NCI-H1417 (cell line): ENCODE measurements at places on chromosomes 2 and 18.

DNA sequence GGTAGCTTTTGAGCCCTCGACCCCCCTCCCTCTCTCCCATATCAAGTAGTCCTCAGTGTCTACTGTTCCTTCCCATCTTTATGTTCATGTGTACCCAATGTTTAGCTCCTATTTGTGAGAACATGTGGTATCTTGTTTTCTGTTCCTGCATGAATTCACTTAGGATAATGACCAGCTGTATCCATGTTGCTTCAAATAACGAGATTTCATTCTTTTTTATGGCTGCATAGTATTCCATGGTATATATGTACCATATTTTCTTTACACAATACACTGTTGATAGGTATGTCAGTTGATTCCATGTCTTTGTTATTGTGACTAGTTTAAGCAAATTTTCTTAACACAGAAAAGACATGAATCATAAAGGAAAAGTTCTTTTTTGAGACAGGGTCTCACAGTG lies 16.5 kb upstream of the NDUFV2 start:
- no peak for DNase-seq

- no peak for DNase-seq
Observed at GRCh38 chr2:63735931-63736330, 105.8 kb upstream of the UGP2 start.

GRCh38 chr2:166115589-166115988 lies 12.2 kb downstream of the SCN1A start:
- DNase-seq: no peak

- no peak for DNase-seq
Observed at GRCh38 chr2:10522170-10522448, 74.0 kb upstream of the ODC1 start.

- no peak for DNase-seq
Observed at GRCh38 chr2:64455545-64455944, 1.6 kb downstream of the LGALSL start.

DNA sequence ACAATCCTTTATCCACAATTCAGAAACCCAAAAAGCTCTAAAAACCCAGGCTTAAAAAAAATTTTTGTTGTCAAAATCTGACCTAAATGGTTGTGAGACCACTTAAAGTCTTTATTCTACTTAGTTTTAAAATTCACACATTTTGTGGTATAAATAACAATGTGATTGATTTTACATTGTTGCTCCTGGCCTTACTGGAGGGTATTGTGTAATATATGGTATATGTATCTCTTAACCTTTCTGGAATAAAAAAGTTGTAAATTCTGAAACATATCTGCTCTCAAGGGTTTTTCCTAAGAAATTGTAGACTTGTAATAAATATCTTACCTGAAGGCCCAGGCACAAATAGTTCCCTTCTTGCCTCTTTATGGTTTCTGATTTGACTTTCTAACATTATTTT lies 73.3 kb upstream of the PNPT1 start:
- DNase-seq: no peak

- no peak for DNase-seq
Observed at GRCh38 chr18:25725501-25725900, 364.9 kb downstream of the SS18 start.

DNA sequence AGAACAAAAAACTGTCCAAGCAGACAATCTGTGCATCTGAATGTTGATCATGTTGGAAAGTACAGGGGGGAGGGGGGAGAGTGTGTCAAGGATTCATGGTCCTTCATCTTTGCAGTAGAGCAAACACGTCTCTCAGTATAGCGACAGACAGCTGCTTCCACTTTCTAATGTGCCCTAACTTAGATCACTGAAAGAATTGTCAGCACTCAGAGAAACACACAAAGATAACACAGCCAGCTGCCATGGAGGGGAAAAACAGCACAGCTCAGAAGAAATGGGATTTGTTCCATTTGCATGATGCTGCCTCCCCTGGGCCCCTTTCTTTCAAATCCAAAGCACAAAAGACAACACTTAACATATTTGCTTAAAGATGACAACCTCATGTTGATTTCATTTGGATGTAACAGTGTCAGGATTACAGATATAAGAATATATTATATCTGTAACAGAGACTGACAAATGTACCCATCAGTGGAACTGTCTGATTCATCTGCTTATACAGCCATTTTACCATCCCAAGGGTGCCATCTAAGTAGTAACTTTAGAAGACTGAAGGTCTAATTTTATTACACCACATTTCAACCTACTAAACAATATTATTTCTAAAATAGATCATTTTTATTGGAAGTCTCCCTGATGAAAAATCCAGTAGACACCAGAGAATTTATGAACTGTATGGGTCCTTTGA lies 17.7 kb downstream of the FIGN start:
- peak; percentile 7 for DNase-seq

DNA sequence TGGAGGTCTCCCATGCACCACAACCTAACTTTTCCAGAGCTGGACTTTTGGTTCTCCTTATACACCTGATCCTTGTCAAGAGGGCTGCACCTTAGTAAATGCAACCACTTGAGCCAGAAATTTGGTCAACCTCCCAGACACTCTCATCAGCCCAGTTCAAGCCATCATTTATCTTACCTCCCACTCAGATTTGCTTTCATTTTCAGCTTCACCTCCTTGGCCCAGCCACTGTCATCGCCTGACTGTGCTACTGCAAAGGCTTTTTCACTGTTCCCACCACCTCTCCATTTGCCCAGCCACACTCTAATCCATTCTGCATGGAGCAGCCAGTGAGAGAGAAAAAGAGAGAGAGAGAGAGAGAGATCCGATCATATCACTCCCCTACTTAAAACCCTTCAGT lies 112.4 kb upstream of the DDX18 start:
- DNase-seq: no peak

DNA sequence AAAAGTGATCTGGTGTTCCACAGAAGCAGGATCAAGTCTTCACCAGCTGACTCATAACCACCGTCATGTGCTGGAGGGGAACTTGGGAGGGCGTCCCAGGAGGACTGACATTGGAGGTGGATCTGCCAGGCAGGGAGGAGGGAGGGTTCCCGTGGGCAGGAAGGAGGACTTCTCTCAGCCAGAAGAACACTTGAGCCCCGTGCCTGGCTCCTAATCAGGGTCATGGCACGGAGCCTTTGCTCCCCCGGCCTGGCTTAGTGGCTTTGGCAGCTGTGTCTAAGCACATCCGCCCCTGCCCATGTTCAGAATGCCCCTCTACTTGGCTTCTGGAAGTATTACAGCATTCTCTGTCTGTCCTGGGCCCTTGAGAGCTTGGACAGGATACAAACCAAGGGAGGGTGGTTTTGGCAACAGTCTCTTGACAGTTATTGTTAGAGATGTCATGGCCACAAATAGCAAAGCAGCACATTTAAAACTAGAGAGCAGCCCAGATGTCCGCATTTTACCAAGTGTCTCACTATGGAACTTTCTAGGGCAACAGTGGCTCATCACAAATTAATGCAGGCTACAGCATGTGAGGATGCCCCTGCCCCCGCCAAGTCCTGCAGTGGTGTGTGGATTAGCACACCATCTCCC lies 11.5 kb downstream of the PPP1R7 start:
- DNase-seq: no peak

GRCh38 chr2:26169226-26169625 lies 3.7 kb upstream of the GAREM2 start:
- no peak for DNase-seq

- DNase-seq: no peak
Observed at GRCh38 chr2:186554850-186555671, 34.8 kb upstream of the ITGAV start.

DNA sequence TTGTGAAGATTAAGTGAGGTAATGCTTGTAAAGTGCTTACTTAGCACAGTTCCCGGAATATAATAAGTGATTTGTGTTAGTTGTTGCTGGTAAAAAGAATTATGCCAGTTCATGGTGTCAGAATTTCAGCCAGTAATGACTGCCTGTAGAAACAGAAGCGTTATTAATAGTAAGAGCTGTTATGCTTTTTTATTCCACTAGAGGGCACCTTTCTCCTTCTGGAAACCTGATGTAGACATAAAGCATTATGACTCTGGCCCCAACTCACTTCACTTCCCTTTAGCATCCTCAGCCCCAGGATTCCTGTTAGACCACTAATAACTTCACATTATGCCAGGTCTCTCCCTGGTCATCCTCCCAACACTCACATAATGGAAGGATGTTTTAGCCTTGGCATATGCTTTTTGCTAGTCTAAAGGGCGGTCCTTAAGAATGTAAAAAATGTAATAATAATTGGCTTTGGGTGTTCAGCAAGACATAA lies 34.9 kb downstream of the C18orf54 start:
- DNase-seq: peak; percentile 93

- DNase-seq: no peak
Observed at GRCh38 chr2:132617989-132618388, 52.0 kb downstream of the LYPD1 start.

DNA sequence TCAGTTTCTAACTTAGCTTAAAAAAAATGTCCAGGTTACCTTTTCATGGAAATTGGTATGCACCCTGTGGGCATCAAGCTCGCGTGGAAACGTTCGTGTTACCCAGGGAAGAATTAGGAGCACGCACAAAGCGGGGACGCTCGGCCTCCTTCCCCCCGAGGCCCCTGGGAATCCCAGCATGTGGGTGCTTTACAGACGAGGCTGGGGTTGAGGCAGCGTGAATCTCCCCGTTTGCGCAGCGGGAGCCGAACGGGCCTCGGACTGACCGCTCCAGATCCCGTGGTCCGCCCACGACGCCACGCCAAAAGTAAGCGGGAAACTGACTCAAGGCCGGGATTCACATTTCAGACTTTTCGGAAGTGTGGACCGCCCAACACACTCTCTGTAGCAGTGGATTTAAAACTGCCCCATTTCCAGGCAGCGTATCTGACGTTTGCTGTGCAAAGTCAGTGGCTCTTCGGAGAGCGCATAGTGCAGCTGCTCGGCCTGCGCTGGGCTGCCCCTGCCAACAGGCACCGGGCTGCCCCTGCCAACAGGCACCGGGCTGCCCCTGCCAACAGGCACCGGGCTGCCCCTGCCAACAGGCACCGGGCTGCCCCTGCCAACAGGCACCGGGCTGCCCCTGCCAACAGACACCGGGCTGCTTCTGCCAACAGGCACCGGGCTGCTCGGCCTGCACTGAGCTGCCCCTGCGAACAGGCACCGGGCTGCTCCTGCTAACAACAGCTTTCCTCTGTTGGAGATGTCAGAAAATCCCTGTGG lies 49.7 kb downstream of the SH3YL1 start:
- DNase-seq: no peak

- DNase-seq: no peak
Observed at GRCh38 chr2:169653636-169654035, 40.6 kb downstream of the CFAP210 start.

DNA sequence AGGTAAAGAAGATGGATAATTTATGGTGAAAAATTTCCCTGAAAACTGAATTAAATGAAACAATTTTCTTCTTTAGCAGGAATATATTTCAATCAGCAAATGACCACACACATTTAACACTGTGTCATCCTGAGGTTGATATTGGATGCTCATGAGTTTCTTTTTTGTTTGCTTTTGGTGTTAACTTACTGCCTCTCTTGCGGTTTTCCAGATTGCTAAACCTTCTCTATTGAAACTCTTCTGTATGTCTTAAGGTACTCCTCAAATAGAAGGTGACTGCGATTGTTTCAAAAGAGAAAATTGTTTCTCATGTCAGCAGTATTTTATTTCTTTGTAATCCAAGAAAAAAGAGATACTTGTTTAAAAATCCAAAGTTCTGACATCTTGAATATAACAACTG lies 99.1 kb downstream of the LRRTM1 start:
- DNase-seq: no peak

DNA sequence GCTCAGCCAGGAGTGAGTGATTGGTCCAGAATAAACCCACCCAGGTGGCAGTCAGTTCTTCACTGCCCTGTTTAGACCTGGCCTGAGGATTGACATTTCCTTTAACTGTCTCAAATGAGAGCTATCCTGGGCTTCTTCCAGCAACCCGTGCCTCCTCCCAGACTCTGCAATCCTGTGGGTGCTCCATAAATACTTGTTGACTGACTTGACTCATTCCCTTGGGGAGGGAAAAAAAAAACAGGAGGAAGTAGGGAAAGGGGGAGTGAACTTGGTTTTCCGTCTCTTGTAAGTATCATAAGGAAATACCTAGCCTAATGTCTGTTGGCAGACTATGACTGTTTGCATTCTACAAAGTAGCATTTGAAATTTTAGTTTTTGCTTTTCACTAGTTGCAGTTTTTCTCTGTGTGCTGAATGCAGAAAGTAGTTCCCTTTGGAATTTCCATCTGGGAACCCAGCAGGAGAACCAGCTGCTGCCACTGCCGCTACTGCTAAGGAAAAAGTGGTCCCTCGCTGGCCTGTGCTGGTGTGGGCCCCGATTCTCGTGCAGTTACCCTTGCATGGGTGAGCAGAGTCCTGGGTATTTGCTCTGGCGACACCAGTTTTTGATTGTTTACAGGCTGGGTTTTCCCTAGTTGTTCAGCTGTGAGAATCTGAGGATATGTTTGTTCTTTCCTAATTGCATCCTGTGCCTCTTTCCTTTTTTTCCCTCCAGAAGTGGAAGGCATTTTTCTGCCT lies 78.8 kb downstream of the TGOLN2 start:
- no peak for DNase-seq

- no peak for DNase-seq
Observed at GRCh38 chr2:2269426-2269825, 61.6 kb downstream of the MYT1L start.

DNA sequence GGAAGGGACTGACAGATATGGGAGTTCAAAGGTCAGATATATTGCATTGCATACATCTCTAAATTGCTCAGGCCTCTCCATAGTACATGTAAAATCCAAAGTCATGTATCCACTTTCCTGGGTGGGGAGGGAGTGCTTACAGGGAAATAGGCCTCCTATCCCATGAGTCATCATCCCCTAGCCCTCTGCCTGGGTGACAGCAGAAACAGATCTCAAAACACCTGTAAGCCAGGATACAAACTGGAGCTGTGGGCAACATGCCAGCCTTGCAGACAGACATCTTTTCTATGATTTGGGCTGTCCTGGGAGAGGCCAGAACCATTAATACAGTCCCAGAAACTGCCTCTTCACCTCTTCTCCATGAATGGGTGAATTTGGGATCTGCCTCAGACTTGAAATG lies 4.8 kb downstream of the ALK start:
- DNase-seq: no peak

GRCh38 chr2:18824325-18824790 lies 235.0 kb upstream of the NT5C1B start:
- no peak for DNase-seq

- peak; percentile 19 for DNase-seq
Observed at GRCh38 chr2:143259368-143259958, 130.2 kb downstream of the ARHGAP15 start.

DNA sequence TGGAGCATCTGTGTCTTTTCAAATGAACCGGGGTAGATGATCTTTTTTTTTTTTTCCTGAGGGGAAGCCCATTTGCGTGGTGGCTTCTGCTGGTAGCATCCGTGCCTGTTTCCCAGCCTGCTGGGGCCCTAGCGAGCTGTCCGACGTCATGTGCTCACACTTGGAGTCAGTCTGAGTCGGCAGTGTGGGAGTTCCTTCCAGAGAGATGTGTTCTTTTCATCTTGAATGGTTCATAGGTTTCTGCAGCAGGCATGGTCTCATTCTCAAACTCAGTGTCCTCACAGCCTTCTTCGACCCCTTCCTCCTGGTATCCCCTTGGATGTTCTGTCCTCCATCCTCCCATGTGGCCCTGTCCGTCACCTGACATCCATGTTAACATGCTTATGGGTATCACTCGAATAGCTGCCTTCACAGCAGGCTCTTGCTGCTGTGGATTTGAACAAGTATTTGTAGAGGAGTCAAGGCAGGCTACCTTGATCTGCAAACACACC lies 51.0 kb downstream of the LDLRAD4 start:
- DNase-seq: no peak

GRCh38 chr2:43110442-43110871 lies 115.9 kb downstream of the ZFP36L2 start:
- no peak for DNase-seq

GRCh38 chr18:62420151-62420512 lies 95.0 kb downstream of the TNFRSF11A start:
- no peak for DNase-seq
